ENCODE measurements at places on chromosomes 2 and 18. TPM values are rescaled to one million over a fixed set of nuclear protein-coding genes. Genes with fewer than 3 reads are reported as not detected.
A peak's percentile ranks its signal among the peaks of the same experiment; 100 is the strongest.

HNMT gene
- total RNA-seq: 22.9 TPM

TUBA3E gene
- 5.7 TPM for total RNA-seq

PRKAG3 gene
- 0.15 TPM for total RNA-seq

CNGA3 gene
- not detected for total RNA-seq

WIPF1 gene
- total RNA-seq: 20.3 TPM

DNA sequence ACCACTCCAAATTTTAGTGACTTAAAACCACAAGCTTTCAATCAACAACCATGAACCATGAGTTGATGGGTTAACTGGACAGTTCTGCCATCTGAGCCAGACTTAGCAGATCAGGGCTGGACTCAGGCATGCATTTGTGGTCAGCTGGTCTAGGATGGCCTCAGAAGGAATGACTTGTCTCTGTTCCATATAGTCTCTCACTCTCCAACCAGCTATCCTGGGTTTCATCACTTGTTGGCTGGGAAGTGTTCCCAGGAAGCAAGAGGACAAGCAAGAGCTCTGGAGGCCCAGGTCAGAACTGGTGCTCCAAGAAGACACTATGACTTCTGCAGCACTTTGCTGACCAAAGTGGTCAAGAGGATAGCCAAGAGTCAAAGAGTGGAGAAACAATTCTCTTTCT is 17.5 kb upstream of the MAP3K20 start:
- DNase-seq: no peak

DNA sequence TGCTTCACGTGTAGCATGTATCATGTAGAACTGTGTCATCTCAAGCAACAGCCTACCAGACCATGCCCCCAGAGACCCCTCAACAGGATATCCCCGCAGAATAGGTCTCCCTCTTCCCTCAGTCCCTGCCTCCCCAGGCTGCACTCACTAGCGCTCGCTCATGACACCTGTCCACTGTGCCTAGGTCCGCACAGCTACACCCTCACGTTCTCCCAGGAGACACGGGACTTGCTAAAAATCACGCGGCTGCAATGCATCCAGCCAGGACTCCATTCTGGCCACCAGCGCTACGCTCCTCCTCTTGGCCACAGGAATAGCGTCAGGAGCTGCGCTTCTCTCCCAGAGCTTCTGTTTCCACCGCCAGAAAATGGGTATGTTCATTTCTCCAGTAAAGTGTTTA is 2.5 kb downstream of the PXDN start:
- peak; percentile 55 for DNase-seq

DNA sequence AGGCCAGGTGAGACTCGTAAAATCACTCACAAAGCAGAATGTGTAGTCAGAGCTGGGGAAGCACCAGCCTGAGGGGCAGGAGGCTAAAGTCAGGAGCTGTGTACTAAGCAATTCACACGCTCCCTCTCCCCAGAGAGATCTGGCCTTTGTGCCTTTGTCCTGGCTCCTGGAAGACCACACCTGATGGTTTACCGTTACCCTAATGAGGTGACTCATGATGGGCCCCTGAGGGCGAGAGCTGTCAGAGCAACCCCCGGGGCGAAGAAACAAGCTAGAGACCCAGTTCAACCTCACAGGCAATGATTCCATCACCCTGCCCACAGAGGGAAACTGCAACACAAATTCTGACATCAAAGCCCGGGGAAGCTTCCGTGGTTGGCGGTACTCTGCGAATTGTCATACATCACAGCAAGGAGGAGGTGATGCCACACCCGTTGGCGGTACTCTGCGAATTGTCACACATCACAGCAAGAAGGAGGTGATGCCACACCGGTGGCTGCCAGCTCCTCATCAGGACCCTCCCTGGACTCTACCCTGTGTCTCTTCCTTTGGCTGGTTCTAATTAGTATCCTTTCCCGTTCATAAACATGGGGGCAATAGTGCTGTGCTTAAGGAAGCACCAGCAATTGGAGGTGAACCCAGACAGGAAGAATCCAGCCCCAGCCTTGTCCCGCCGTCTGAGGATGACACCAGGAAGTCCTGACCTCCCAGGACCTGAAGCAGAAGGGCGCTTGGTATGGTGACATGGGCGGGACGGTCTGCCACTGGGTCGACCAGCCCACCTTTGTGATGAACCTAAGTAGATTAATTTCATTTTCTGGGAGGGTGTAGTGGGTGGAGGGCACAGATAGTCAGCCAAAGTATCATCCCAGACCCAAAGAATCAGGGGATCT is 30.5 kb downstream of the B3GNT7 start:
- no peak for DNase-seq

GRCh38 chr2:203685789-203686420 is 20.5 kb upstream of the CD28 start:
- no peak for DNase-seq

- no peak for DNase-seq
Measured at GRCh38 chr2:209348433-209348832, 75.4 kb upstream of the MAP2 start.

DNA sequence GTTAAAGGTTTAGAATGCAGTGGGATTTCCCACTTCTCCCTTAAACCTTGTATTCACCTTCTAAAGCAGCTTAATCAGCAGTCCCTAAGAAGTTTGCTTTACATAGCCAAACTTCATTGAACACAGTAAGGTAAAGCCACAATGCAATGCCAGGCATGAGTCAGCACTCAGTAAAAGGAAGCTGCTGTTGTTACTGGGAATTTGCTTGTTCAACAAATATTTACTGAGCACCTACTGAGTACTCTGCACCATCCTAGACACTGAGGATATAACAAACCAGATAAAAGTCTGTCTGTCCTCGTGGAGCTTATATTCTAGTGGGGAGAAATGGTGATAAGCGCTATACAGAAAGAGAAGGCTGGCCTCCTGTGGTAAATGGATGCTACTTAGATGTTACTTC is 162.7 kb downstream of the PKP4 start:
- no peak for DNase-seq
